ENCODE measurements at places on chromosomes 1 and 21. TPM values are rescaled to one million over a fixed set of nuclear protein-coding genes. Genes with fewer than 3 reads are reported as not detected.

Gene FNBP1L
- 254 TPM for total RNA-seq

Gene RNU1-1
- total RNA-seq: under 0.01 TPM

Gene THEMIS2
- 3.7 TPM for total RNA-seq

DNA sequence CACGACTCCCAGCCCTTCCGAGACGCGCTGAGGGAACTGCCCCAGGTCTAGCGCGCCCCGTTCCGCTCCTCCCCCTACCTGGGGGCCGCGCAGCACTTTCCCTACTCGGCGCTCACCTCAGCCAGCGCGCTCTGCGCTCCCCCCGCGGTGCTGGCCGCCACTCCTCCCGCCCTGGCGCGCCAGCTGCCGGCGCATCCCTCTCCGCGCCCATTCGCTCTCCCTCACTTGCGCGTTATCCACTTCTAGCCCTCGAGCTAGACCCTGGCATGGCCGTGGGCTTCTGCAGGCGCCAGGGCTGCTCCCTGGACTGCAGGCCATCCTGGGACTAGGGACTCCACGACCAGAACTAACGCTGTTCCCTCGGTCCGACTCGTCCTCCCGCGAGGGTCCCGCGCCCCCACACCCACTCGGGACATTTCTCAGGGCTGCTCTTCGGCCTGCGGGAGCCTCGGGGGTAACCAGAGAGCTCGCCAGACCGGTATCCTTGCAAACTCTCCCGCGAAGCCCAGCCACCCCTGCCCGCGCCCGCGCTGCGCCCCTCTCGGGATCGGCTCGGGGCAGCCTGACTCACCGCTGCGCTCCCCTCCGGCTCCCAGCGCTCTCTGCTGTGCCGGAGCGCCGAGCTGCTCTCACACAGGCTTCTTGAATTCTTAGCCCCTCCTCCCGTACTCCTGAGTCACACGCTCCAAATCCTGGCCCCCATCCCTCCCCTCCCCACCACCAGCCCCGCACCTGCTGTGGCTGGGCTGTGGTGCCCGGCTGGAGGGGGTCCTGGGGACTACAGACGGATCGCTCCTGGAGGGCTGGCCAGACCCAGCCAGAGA, at the start of gene NGF:
Gene NGF, minus strand, starts transcription at position 617 of the 824 bp plus-strand sequence. CDS start 51,454 bp downstream, outside the sequence.
- DNase-seq: peak; percentile 69

Gene PTGS2
- total RNA-seq: 2.4 TPM

GRCh38 chr1:189513091-189513490, 964.6 kb downstream of the BRINP3 start:
- no peak for DNase-seq

DNA sequence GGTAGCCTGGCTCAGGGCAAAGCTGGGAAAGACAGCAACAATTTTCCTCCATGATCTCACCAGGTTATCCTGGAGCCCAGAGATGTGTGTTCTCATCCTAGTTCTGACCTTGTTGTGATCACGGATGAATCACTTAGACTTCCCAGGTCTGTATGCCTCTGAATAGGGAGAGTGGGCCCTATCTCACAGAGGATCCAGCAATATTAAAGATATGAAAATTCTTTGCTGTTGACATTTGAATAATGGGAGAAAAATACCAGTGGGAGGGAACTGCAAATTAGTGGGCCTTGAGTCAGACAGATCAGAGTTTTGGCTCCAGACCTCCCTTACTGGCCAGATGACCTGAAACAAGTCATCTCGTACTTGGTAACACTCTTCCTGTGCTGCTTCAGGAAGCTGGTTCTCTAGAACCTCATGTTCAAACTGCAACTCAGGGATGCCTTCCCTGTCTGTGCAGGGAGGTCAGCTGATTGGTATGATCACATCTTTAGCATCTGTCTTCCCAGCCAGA, 32.8 kb upstream of the RNF19B start:
- no peak for DNase-seq

DNA sequence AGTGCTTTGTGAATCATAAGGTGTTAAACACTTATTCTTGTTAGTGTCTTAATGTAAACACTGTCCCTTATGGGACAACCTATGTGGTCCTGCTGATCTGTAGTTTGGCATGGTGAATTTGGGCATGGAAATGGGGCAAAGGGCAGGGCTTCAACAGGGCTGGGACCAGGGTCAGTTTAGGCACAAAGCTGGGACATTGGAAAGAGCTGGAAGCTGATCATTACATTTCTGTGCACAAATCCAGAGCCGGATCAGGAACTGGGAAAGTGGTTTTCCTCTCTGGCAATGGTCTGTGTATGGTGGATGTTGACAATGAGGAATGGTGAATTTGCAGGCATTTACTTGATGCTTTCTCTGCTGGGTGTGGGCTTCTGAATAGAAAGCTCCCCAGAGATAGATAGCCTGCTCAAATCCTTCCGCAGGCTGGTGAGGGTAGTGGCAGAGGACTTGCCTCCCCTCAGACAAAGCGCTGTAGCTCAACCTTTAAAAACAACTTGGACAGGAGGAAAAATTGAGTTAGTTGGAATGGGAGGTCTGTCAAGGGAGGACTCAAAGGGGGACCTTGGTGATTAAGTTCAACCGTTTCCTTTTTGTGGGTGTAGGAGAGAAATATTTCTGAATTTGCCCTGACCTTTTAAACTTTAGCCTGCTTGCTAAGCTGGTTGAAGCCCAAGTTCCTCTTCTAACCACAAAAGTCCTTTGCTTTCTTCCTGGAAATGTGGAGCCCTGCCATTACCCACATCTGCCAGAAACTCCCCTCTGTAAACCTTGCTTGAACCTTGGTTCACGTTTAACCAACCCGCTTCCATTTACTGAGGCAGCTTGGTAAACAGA, 35.3 kb downstream of the HLX start:
- DNase-seq: no peak

DNA sequence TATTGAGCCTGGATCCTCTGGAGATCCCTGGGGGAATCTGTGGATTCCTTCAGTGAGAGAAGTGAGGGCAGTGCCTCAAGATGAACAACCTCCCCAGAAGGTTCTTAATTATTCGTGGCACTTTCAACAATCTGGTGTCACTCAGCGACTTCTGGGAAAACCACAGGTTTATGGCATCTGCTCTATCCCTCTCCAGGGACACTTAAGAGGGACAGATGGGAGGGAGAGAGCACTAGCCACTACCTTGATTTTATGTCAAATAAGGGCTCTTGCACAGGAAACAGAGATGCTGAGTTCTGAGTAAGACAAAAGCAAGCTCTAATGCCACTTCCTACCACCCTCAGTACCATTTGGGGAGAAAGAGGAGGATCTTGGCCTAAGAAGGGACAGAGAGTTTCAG, 21.2 kb upstream of the CHI3L1 start:
- DNase-seq: no peak

DNA sequence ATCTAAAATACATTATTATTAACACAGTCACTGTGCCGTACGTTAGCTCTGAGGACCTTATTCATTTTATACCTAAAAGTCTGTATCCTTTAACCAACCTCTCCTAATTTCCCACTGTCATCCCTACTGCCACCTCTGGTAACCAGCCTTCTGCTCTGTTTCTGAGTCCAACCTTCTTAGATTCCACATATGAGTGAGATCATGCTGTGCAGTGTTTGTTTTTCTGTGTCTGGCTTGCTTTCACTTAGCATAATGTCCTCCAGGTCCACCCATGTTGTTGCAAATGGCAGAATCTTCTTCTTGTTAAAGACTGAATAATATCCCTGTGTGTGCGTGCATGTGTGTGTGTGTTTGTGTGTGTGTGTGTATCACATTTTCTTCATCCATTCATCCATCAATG, 64.2 kb downstream of the ETS2 start:
- no peak for DNase-seq

GRCh38 chr1:34696981-34697380, 57.9 kb upstream of the GJB5 start:
- no peak for DNase-seq

DNA sequence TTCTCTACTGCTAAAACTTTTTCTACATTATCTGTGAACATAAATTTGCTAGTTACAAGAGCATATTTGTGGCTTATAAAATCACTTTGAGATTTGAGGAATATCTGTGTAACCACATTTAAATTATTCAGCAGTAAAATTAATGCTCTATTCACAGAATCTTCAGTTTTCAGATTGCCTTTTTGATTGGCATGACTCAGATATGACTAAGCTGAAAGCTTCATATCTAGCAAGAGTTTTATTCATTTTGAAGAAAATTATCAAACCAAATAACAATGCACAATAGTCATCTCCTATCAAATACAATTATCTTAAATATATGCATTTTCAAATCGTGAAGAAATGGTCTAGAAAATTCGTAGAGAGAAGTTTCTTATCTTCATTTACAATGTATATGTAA, 1498.2 kb upstream of the B3GALT2 start:
- no peak for DNase-seq

- DNase-seq: no peak
Measured at GRCh38 chr1:30449003-30449402, 274.4 kb downstream of the MATN1 start.

Gene KCNK2
- 78.7 TPM for total RNA-seq

Gene LAMB3
- total RNA-seq: 0.82 TPM

Gene RTCA
- 69.7 TPM for total RNA-seq

GRCh38 chr1:114114185-114115094, 39.2 kb downstream of the SYT6 start:
- DNase-seq: no peak

Gene ANKRD34A
- 1.6 TPM for total RNA-seq

DNA sequence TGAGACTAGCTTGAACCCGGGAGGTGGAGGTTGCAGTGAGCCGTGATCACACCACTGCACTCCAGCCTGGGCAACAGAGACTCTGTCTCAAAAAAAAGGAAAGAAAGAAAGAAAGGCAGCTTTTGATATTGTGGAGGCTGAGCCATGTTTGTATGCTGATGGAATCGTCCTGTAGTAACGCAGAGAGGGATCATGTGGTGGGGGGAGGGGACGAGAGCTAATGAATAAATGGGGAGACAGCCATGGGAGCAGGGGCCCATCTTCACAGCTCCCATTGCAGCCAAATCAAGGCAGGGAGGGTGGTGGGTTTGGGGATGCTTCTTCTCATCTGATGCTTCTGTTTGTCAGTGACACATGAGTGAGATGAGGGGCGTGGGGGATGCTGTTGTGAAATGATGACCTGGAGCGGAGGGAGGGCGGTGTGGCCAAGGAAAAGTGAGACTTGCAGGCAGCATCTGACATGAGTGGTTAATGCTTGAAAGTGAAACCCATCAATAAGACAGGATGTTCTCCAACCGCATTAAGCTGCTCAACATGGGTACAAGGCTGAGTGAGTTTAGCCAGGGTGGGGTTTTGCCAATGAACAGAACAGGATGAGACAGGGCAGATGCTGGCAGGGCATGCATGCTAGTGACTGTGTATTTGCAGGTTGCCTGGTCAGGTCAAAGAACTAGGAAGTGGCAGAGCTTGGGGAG, 16.7 kb downstream of the SPATA21 start:
- DNase-seq: no peak

DNA sequence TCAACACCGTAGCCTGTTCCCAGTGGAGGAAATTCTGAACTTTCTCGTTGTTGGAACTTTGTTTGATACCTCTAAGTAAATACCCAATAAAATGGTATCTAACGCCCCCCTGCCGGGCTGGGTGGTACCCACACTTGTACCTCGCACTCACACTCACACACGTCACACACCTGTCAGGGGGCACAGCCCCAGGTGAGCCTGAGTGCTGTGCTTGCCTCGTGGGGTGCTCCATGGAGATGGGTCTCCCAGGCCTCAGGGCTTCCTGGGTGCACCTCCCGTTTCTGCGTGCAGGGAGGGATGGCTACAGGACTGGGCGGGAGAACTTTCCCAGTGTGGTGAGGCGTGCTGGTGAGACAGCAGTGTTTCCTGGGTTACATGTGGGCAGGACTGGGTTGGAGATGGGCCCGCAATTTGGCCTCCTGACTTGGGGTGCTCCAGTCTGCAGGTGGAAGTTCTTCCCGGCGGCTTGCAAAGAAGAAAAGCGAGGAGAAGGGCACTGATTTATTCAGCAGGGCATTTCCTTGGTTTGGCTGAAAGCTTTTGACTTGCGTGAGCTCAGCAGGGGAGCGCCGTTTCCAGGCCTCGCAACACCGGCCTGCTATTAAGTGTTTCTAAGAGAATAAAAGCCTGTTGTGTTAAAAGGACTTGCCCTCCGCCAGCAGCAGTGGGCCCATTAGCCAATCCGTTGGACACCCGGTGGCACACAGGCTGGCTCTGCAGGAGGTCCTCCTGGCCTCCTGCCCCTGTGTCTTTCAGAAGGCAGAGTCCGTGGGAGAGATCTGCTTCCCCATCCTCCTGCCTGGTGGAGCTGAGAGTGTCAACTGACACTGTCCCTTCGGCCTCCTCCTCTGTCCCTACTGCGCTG, 79.7 kb downstream of the KIF26B start:
- peak; percentile 9 for DNase-seq

GRCh38 chr1:119700326-119700725, 11.4 kb upstream of the PHGDH start:
- DNase-seq: no peak

Gene LCE3E
- not detected for total RNA-seq

Gene PADI3
- total RNA-seq: not detected

- no peak for DNase-seq
Measured at GRCh38 chr21:42366292-42367010, at the start of gene TFF1. Gene TFF1 (minus strand): TSS chr21:42366535. CDS start chr21:42366495, 40 bp downstream.

DNA sequence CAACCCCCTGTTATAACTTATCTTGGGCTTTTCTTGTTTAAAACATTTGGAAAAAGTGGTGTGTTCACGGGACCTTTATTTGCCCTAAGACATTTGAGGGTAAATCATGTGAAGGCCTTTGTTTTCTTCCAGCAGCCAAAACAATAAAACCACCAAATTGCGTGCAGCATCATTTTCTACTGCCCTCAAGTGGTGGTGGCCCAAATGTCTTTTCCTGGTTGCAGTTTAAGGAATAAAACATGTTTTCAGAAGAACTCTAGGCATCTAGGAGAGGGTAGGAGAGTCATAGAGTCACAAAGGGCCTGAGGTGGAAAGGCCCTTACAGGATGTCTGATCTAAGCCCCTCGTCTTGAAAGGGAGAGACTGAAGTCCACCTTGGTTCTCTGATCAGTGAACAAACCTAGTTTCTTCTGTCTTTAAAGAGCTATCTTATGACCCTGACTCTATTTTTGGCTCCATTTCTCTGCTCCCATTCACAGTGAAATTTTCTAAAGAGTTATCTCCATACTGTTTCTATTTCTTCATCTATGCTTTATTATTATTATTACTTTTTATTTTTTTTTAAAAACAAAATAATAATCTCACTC, 16.0 kb upstream of the EPS15 start:
- peak; percentile 40 for DNase-seq

Gene LDLRAD2
- not detected for total RNA-seq
